T-cell (primary cell): ENCODE measurements at places on chromosomes 6 and 20.

GRCh38 chr20:32387252-32387651 lies 29.1 kb downstream of the ASXL1 start:
- DNase-seq: peak; percentile 44

DNA sequence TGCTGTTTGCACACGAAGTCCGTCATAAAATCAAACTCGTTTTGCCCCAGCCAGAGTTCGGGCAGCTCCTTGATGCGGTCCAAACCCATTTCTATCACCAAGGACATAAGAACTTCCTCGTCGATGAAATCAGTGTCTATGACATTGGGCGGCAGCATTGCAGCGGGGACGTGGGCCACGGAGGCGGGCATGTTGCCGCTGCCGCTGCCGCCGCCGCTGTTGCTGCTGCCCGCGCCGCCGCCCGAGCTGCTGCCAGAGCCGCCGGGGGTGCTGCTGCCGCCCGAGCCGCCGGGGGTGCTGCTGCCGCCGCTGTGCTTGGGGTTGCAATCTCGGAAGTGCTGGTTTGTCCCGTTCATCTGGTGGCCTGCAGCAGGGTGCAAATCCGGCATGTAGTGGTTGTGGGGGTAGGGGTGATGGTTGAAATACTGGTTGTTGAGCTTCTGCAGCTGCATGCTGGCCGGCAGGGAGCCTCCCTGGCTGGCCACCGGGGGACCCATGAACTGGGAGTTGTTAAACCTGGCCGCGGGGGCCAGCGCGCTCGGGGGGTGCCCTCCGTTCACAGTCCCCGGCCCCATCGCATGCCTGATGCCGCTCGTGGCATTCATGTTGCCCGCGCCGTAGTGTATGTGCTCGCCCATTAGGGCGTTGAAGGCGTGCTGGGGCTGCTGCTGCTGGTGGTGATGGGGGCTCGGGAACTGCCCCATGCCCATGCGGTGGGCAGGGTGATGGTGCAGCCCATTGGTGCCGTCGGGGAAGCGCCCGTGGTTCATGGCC lies 1.1 kb downstream of the CITED2 start:
- DNase-seq: peak; percentile 82

DNA sequence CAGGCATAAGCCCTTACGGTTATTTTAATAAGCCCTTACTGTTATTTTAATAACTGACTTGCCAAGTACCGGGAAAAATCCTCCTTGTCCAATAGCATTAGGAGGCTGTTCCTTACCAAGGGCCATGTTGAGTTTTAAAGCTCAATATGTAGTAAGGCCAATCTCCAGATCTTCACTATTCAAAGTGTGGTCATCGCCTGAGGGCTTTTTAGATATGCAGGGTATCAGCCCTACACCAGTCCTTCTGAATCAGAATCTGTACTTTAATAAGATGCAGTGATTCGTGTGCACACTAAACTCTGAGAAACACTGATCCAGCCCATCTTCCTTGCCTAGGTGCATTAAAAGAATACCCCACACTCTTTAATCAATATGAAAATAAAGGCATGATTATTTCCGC lies 72.8 kb upstream of the ZNF133 start:
- DNase-seq: no peak

- peak; percentile 55 for DNase-seq
Measured at GRCh38 chr20:21235484-21236445, 67.4 kb upstream of the XRN2 start.

DNA sequence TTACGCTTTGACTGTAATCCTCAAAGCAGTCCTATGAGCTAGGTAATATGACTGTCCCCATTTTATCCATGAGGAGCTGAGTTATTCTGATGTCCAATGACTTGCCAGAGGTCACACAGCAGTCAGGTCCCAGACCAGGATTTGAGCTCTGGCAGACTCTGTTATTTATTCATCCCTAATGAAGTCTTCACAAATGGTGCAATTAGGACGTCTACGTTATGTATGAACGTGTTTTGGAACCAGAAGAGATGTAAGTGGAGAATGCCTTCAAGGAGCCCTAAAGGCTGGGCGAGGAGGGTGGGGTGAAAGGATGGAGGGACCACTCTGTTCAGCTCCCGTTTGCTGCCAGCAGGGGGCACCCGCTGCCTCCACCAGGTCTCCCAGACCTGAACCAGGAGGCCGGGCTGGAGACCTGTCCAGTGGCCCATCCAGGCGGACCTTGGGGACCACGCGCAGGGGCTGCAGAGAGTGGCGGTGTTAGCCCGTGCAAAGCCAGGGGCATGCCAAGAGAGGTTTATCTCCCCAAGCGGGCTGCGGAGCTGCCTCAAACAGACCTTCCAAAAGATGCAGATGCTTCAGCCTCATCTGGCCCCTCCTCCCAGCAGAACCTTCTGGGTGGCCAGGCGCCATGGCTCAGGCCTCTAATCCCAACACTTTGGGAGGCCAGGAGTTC lies 15.2 kb upstream of the ZNF335 start:
- DNase-seq: peak; percentile 75

GRCh38 chr6:56766806-56767178 lies 124.1 kb upstream of the DST start:
- no peak for DNase-seq

GRCh38 chr6:169425628-169426370 lies 172.2 kb upstream of the THBS2 start:
- no peak for DNase-seq

- DNase-seq: no peak
Measured at GRCh38 chr6:144781836-144782235, 496.7 kb downstream of the UTRN start.

GRCh38 chr6:39407446-39407993 lies 85.0 kb upstream of the KCNK16 start:
- no peak for DNase-seq

DNA sequence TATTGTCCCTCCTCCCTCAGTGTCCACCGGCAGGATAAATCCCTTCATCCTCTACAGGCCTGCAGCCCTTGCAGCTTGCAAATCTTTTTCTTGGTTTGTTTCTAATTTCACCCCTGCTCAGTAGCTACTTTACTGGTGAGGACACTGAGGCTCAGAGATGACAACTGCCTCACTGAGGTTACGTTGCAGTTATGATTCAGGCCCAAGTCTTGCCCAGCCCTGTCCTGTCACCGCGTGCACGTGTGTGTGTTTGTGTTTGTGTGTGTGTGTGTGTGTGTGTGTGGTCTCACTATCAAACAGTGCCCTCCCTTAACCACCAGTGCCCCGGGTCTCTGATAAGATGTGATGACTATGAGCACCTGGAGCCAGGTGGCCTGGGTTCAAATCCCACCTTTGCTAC lies 21.1 kb downstream of the FAM110A start:
- no peak for DNase-seq

DNA sequence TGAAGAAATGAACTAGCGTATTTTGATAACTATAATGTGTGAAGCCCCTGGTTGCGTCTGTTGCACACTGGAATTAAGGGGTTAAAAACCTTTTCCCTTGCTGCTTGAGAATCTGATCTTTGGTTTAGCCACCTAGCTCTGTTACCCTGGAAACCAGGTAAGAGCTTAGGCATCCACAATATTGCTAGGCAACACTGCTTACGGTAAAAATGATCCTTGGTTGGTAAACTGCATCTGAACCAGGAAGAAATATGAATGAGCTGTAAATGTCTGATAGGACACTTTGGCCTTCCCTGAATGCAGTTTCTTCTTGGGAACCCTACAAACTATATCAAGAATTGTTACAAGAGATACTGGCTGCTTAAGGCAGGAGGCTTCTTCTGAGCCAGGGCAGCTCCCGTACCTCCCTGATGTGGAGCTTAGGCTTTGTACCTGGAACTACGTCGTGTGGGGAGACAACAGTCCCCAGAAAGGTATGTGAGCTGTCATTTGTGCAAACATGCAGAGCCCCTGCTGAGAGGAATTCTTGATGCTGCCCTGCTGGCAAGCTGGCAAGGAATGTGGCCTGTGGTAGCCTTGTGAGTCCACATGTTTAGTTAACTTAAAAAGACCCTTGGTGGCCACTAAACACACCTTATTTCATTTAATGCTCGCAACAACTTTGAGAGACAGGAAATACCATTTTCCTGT lies 18.4 kb downstream of the UBE3D start:
- DNase-seq: no peak

DNA sequence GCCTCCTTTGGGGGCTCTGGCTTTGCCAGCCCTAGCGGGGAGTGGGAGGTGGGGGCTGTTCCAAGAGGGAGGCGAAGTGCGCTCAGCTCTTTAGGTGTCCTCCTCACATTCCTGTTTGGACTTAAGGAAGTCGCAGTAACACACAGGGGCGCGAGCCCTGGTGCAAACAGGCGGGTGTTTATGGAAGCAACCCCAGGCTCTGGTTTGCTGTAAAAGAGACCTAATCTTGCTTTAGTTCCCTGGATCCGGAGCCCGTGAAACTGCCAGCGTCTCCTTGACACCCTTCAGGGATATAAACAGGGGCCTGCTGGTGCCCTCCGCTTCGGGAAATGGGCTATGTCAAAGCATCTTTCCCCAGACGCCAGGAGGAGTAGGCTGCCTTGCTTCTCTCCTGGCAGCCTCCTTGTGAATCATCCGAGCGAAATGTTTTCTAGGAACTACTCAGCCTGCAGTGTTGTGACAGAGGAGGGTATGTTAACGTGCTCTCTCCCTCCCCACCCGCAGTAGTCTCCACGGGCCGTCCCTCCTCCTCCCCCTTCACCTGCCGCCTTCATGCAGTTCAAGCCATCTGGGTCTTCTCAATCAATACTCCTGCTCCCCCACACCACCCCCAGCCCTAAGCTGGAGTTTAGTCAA lies 168.0 kb upstream of the LRFN2 start:
- DNase-seq: no peak

- no peak for DNase-seq
Measured at GRCh38 chr6:33750244-33750991, 3.7 kb upstream of the IP6K3 start.

- no peak for DNase-seq
Measured at GRCh38 chr20:44089987-44090674, 96.9 kb downstream of the JPH2 start.
